ENCODE measurements at places on chromosomes 12 and 14. TPM values are rescaled to one million over a fixed set of nuclear protein-coding genes. Genes with fewer than 3 reads are reported as not detected.

Gene FGF6
- 0.61 TPM for polyA plus RNA-seq

Gene PRH2
- polyA plus RNA-seq, result not detected

Gene CLBA1
- polyA plus RNA-seq, result 6.8 TPM

DNA sequence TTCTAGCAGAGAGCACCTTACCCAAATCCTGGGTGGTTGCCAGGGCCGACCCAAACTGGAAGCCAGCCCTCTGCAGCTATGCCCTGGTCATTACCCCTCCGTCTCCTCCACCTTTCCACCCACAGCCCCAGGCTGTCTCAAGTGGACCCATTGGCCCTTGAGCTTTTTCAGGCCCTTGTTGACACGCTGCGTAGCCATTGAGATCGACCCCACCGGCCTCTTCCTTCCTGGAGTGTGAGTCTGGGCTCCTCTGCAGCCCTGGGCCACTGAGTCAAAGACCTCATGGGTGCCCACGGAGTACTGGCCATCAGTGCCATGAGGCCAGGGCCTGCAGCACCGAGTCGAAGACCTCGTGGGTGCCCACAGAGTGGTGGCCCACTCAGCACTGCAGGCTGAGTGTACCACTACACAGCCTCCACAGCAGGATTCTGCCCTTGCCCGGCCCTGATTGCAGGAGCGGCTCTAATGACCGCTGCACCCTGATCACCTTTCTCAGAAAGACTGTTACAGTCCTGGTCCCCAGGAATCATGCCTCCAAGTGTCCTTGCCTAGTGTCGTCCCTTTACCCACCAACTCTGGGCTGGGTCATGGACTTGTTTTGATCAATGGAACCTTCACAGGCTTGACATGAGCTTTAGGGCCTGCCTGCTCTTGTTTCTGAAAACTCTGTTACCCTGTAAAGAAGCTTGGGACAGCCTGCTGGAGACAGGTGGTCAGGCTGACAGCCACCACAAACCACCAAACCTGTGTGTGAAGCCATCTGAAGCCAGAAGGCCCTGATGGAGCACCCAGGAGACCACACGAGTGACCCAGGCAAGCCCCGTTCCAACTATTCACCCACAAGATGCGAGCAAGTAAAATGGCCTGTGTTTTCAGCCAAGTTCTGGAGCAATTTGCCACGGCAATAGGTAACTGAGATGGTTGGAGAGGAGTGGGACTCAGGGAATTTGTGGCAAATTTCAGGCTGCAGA is 39.6 kb upstream of the TRAF3 start:
- DNase-seq, result no peak

Gene RAB5B
- polyA plus RNA-seq, result 36.8 TPM

DNA sequence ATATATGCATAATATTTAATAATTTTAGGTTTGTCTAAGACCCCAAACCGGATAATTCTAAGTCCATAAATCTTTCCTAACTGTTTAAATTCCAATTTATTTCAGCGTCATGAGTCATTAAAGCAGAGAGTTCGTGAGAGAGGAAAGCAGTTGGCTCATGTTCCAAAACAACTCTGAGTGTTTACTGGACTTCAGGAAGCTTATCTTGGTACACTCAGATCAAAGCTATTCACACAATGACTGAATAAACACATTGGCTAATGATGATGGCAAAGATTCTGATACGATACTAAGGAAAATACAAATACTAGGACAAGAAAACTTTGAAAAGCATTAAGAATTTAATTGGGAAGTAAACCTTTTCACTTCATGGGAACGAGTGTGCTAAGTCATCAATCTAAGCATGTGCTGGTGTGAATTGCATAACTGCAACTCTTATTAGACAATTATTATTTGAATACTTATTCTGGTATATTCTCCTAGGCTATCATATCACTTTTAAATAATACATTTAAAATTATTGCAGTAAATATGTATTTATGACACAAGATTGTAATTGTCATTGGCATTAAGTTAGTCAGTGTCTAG is 34.8 kb upstream of the CLEC14A start:
- DNase-seq, result no peak

DNA sequence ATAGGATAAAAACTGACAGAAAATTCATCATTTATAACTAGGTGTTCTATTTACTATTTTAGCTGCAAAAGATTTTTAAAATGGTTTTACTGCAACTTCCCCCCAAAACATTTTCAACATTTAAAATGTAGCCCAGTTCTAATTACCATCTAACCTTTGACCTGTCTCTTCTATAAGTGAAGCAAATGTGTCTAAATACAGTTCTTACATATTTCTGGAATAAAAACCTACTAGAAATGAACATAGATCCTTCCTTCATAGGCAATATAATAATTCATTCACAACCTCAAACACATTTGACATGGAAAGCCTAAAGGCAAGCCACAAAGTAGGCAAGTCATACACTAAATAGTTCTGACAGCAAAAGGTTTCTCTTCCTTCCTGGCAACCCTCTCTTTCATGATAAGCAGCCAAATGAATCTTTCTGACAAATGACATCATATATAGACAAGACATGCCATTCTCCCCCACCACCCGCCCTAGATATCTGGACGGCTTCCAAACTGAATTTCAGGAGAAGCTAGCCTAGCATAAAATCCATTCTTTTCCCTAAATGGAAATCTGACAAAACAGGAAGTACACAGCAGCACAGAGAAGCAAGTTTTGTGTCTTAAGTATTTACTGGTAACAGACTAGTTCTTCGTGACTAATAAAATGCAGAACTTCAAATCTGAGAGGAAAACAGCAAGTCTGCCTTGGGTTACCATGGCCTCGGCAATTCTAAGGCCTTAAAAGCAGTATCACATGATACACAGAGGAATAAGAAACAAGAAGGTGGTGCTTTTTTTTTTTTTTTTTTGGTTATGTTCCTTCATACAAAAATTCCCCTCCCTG is 17.2 kb upstream of the ARID4A start:
- no peak for DNase-seq

DNA sequence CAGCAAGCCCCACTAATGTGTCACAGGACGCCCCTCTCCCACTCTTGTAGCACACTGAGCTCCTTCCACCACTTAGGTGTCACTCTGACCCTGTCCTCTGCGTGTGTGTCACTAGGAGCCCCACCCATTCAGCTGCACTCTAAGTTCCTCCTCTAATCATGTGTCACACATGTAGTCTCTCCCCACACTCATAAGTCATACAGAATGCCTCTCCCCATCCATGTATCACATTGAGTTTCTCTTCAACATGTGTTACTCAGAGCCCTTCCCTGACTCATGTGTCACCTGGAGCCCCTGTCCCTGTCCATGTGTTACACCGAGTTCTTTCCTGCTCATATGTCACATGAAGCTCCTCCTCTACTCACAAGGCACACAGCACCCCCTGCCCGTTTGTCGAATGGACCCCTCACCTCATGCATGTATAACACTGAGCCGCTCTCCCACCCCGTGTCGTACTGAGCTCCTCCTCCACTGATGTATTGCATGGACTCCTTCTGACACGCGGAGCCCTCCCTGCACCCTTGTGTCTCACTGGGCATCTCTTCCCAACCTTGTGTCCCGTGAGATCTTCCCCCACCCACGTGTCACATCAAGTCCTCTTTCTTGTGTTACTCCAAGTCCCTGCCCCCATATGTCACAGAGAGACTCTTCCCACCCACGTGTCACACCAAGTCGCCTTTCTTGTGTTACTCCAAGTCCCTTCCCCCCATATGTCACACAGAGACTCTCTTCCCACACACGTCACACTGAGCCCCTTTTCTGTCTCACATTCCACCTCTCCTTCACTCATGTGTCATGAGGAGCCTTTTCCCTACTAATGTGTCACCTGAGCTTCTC is 31.0 kb downstream of the RTL1 start:
- DNase-seq, result peak; percentile 18

Gene CLEC2D
- 0.42 TPM for polyA plus RNA-seq

Gene CLEC4A
- not detected for polyA plus RNA-seq

- no peak for DNase-seq
Measured at GRCh38 chr14:23728791-23729190, 92.6 kb downstream of the DHRS2 start.

DNA sequence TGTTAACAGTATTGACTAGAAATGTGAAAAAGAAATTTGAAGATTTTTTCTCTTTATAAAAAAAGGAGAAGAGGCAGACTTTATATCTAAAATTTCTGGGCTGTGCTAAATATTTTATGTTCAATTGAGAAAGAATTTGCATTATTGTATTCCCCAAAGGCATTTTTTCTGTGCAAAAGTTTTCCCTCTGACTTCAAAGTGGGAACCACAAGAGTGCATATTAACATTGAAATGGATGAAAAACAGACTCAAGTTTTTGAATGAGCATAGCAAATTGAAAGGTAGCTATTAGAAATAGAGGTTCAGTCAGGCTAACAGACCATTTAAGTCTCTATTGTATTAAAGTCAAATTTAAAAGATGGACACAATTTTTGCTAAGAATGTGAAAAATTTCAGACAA is 95.2 kb downstream of the RASSF9 start:
- DNase-seq, result no peak

GRCh38 chr14:102590667-102591099 is 1.8 kb upstream of the RCOR1 start:
- DNase-seq, result peak; percentile 47

GRCh38 chr12:130970165-130970907 is 16.6 kb downstream of the ADGRD1 start:
- DNase-seq, result no peak

Gene SLC38A4
- polyA plus RNA-seq, result 0.31 TPM

DNA sequence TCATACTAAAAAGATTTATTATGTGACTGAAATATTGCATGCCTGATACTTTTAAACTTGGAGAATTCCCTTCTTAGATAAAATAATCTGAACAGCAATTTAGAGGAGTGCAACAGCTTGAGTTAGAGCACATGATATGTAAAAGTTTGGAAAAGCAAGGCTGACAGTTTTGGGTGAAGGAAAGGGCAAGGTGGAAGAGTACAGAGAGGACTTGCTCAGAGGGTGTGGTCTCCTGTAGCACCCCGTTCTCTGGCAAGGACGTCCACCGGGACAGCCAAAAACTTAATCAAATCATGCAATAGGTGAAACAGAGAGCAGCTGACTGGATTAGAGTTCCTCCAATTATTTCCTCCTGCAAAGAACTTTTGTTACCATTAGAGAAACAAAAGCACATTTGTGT is 65.2 kb upstream of the PDZRN4 start:
- DNase-seq, result no peak

DNA sequence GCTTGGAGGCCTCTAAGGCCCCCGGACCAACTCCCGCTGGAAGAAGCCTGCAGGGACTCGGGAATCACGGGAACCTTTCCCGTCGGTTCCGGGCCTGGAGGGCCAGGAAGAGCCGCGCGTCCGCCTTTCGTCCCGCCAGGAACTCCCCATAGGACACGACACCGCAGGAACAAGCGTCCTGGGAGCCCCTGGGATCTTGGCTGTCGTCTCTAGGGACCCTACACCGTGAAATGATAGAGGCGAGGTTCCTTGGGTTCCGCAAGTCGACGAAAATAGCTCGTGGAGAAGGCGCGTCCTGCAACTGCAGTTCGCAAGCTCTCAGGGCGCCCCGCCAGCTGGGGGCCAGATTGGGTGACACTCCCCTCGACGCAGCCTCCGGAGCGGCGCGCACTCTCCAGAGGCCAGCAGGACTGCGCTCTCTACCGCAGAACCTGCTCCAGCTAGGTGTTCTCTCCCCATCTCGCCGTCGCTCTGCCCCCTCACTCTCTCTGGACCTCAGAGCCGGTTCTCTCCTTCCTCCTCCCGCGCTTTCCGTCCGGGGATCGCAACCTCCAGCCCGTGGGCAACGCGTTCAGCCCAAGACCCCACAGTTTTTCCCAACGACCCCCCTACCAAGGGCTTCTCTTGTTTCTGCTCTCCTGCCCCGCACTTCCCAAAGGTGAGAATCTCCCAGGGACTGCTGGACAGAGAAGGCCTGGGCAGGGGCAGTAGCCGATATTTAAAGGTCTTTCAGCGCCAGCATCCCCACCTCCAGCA is 776 bp downstream of the BMP4 start:
- peak; percentile 81 for DNase-seq

Gene GLIPR1L2
- 0.04 TPM for polyA plus RNA-seq

Gene MANSC4
- polyA plus RNA-seq, result 0.08 TPM

Gene C12orf50
- 0.09 TPM for polyA plus RNA-seq

Gene AKAP5
- polyA plus RNA-seq, result 0.01 TPM

Gene NEUROD4
- not detected for polyA plus RNA-seq

- no peak for DNase-seq
Measured at GRCh38 chr12:2229661-2230539, 177.1 kb downstream of the CACNA1C start.

GRCh38 chr14:94394581-94395207 is 6.3 kb upstream of the SERPINA1 start:
- DNase-seq, result peak; percentile 67

Gene STXBP6
- 2.2 TPM for polyA plus RNA-seq

- no peak for DNase-seq
Measured at GRCh38 chr12:105228494-105228893, 7.5 kb downstream of the APPL2 start.

Gene PPP1R36
- polyA plus RNA-seq, result 0.86 TPM

DNA sequence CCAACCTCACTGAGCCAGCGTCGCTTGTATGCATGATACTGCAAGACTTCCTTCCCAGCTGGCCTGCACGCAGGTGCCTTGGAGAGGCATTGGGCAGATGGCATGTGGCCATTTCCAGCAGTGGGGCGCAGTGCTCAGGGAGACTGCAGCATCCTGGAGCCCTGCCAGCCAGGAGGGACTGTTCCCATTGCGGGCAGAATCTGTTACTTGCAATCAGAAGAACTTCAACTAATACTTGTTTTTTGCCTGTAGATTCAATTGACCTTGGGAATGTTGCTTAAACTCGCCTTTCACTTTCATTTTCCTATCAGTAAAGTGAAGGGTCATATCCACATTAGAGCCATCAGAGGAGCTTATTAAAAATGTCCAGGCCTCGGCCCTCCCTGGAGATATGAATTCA is 29.8 kb downstream of the ANKRD9 start:
- DNase-seq, result peak; percentile 53

- no peak for DNase-seq
Measured at GRCh38 chr12:15893260-15893659, 11.1 kb downstream of the STRAP start.

Gene SAV1
- 21.9 TPM for polyA plus RNA-seq

Gene SPPL3
- polyA plus RNA-seq, result 11.6 TPM

Gene SDS
- polyA plus RNA-seq, result 0.13 TPM

Gene TPPP2
- polyA plus RNA-seq, result not detected

GRCh38 chr12:65318186-65318685 is 39.8 kb downstream of the MSRB3 start:
- no peak for DNase-seq

Gene SERPINA3
- 360 TPM for polyA plus RNA-seq

DNA sequence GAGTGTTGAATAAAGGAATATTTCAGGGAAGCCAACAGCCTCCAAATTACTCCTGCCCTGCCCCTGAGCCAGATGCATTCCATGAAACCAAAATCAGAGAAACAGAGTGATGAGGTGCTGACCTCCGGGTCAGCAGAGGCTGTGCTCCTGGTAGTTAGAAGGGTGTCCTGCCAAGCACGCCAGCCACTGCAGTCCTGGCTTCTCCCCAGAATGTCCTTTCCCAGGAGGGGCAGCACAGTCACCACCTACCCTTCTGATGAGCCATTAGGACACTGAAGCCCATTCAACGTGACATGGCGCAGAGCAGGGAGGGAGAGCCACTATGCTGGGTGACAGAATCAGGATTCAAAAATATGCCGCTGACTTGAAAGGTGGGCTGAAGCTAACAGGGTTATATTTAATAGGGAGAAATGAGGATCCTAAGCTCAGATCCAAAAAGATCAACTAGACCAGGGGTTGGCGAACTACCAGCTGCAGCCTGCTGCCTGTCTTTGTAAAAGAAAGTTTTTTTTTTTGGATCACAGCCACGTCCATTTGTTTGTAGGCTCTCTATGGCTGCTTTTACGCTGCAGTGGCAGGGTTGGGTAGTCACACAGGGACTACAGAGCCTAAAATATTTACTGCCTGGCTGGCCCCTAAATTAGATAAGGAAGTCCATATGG is 34.5 kb upstream of the PLEK2 start:
- no peak for DNase-seq

Gene NKX2-1
- polyA plus RNA-seq, result not detected

Gene HOXC5
- 0.58 TPM for polyA plus RNA-seq

Gene TGFB3
- polyA plus RNA-seq, result 28.3 TPM
